ENCODE measurements at places on chromosomes 12 and 14.
A peak's percentile ranks its signal among the peaks of the same experiment; 100 is the strongest.

DNA sequence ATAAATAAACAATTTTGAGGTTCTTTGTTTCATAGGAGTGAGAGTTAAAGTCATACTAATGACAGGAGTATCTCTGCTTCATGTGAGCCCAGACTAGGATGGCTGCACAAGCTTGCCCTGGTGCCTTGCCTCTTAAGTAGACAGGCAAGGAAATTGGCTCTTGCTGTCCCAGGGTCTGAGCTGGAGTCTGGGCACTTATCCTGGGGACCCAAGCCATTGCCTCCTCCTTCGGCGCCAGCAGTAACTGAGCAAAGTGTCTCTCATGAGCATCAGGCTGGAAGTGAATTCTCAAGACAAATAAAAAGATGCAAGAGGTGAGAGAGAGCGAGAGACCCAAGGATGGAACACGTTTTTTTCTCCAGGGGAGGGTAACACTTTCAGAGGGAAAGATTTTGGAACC, 6.9 kb upstream of the FBXW8 start:
- no peak for DNase-seq

- DNase-seq: no peak
Observed at GRCh38 chr12:7479771-7480170, 23.8 kb downstream of the CD163 start.

GRCh38 chr14:91363776-91364523, 53.7 kb downstream of the CCDC88C start:
- DNase-seq: no peak

- DNase-seq: peak; percentile 96
Observed at GRCh38 chr12:53727310-53728041, at the start of gene CALCOCO1. CALCOCO1 (minus strand) TSS chr12:53727452; CDS start chr12:53725242, 2,210 bp downstream.

DNA sequence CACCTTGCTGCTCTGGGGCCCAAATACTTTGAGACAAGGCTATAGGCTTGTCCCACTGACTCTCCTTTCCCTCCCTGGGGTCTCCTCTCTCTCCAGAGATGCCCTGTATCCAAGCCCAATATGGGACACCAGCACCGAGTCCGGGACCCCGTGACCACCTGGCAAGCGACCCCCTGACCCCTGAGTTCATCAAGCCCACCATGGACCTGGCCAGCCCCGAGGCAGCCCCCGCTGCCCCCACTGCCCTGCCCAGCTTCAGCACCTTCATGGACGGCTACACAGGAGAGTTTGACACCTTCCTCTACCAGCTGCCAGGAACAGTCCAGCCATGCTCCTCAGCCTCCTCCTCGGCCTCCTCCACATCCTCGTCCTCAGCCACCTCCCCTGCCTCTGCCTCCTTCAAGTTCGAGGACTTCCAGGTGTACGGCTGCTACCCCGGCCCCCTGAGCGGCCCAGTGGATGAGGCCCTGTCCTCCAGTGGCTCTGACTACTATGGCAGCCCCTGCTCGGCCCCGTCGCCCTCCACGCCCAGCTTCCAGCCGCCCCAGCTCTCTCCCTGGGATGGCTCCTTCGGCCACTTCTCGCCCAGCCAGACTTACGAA, 3.1 kb downstream of the NR4A1 start:
- peak; percentile 63 for DNase-seq

DNA sequence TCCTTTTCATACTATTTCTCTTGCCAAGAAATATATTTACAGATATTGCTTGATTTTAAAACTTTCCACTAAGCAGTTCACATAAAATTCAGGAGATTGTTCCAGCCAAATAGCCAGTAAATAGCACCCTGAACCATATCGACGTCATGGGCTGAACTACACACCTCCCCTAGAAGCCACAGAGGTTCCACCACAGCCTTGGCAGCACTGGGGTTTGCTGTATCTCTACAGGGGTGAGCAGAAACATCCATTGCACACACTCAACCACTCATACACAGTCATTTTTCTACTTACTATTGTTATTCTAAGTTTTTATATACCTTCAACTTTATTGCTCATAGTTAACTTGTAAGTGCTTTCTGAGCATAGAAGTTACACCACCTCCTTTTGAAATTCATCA, 8.1 kb upstream of the EIF2S3B start:
- DNase-seq: no peak

GRCh38 chr14:101363880-101364391, 197.4 kb upstream of the DIO3 start:
- no peak for DNase-seq

- peak; percentile 69 for DNase-seq
Observed at GRCh38 chr12:113980537-113981337, 14.6 kb upstream of the RBM19 start.

DNA sequence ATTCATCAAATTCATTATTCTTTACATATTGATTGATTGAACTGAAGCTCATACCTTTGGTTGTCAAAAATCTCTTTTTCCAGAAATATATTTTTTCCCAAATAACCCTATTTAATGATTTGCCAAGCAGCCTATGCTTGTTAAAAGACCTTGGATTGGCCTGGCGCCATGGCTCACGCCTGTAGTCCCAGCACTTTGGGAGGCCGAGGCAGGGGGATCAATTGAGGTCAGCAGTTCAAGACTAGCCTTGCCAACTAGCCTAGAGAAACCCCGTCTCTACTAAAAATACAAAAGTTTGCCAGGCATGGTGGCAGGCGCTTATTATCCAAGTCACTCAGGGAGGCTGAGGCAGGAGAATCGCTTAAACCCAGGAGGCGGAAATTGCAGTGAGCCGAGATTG, 165.1 kb upstream of the MGAT4C start:
- DNase-seq: no peak

DNA sequence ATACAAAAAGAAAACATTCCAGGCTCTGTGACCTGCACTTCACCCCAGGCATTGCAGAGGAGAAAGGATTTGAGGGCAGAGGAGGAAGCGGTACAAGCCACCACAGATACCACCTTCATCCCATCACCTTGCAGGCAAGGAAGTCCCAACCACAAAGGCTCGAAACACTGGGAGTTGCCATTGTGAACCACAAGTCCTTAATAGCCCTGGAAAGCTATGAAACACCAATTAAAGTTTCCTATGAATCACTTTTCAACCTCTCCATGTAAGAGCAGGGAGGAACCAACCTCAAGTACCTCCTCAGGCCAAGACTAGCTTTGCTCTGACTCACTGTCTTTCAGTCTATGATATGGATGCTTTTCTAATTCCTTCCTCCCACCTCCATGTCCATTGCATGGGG, 27.0 kb downstream of the MAP3K9 start:
- DNase-seq: no peak

DNA sequence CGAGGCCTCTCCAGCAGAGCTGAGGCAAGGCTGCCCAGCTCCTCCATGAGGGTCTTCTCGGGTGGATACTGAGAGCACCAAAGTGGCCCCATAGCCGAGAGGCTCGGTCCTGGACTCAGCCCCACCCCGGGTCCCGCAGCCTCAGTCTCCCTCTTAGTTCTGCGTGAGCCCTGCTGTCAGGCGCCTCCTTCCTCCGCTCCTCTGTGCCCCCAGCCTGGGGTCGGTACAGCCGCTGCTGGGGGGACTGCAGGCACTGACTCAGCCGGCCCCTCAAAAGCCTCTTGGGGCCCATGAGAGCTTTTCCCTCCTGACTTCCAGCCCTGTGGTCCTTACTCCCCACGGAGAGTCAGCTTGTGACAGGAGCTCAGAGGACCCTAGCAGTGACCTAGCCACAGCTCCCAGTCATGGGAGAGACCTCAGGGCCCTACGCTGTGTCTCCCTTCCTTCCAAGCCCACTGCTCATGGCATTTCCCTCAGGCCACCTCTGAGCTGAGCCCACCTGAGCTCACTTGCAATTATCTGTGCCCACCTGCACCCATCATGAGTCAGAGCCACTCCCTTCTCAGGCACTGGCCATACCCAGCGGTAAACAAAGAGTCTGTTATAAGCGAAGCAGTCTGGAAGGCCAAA, 295.0 kb upstream of the RTL1 start:
- peak; percentile 45 for DNase-seq

- DNase-seq: no peak
Observed at GRCh38 chr14:35374263-35374712, 30.3 kb downstream of the NFKBIA start.

GRCh38 chr12:93178154-93178878, 199.4 kb upstream of the NUDT4 start:
- DNase-seq: no peak

DNA sequence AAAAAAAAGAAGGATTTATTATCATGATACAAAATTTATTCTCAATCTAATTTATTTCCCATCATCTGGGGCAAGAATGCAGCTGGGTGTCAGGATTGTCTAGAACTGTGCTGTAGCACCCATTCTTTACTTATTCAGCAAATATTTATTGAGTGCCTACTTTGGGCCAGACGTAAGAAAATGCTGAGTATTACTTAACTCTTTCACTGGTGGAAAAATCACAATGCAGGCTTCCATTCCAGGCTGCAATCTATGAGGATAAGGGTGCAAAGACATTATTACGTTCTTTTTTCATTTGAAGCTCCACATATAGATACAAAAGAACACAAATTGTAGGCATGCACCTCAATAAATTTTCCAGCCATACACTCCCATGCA, 86.0 kb upstream of the CDKN3 start:
- DNase-seq: no peak

DNA sequence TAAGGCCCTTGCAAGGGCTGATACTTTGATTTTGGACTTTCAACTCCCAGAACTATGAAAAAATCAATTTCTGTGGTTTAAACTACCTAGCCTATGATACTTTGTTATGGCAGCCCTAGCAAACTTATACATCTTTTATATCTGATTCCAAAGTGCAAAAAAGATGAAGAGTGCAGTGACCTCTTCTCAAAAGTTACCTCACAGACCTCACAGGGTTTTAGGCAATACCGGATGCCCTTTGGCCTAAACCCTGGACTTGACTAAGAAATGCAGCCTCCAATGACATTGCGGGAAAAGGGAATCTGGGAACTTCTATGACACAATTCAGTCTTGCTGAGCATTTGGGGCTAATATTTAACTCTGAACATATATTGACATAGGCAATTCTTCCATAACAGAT, 63.3 kb downstream of the IGF1 start:
- no peak for DNase-seq

DNA sequence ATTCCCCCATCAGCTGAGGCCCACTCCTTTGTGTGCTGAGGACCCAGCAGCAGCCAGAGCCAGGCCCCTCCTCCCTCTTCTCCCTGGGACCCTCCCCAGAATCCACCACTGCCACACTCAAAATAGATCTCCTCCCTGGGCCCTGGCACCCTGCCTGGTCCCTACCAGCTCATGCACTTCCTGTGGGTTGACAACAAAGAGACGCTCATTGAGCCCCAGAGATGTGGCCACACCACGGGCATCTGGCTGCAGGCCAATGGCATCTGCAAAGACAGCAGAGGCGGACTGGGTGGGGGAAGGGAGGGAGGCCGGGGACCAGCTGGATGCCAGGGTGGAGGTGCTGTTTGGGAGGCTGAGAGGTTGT, 16.0 kb upstream of the ENDOU start:
- DNase-seq: peak; percentile 75

- DNase-seq: no peak
Observed at GRCh38 chr14:61090432-61091216, 109.6 kb downstream of the SLC38A6 start.

DNA sequence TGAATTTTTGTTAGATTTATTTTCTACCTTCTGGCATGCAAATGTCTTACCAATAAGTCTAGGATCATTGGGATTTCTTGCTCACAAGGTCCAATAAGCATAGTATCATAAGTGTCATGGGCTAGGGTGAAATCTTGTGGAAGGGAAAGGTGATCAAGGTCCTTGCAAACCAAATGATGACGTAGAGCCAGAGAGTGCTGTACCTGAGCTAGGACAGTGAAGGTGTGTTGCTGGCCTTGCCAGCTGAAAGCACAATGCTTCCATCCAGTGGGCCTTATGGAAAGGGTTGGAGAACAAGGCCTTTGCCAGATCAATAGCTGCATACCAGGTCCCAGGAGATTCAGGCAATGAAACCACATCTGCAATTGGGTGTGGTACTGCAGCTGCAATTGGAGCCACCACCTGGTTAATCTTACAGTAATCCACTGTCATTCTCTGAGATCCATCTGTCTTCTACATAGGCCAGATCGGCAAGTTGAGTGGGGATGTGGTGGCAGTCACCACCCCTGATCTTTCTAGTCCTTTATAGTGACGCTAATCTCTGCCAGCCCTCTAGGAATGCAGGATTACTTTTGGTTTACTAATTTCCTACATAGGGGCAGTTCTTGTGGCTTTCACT, 208.9 kb upstream of the MYL2 start:
- no peak for DNase-seq

- peak; percentile 76 for DNase-seq
Observed at GRCh38 chr12:119008691-119009221, 27.4 kb downstream of the SRRM4 start.

- DNase-seq: no peak
Observed at GRCh38 chr14:104864267-104865080, 594 bp upstream of the CEP170B start.

All from left forelimb (tissue), 1 donor.